ENCODE measurements at places on chromosomes 4 and X.
A peak's percentile ranks its signal among the peaks of the same experiment; 100 is the strongest.

GRCh38 chr4:6426571-6427438 lies 45.6 kb downstream of the PPP2R2C start:
- DNase-seq = no peak

DNA sequence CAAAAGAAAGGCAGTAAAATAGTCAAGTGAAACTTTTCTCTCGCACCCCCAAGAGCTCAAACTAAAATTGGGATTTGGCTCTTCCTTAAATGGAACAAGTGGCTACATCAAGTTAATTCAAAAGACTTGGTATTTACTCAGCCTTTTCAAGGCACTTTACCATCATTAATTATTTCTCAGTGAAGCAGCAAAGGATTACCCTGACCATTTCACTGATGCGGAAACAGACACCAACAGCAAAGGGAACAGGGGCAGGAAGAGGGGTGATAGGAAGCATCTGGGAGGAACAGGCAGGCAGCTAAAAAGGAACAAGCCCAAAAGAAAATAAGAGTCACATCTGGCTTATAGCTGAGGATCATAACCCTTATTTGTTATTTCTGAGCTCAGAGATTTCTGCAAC lies 2.7 kb downstream of the SCML2 start:
- DNase-seq = no peak

DNA sequence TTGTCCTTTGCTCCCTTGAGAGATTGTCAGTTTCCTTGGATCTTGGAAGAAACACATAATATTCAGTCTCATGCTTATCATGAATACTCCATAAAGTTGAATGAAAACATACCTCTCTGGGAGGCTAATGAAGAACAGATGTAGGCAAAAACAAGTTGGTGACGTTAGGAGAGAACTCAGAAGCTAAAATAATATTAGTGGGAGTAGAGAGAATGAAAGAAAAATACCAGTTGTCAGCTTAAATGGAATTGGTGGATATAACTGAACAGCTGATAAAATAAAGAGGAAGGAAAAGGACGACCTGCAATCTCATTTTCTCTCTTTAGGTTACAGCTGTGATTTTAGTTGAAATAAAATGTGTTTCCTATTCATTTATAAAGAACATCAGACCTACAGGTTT lies 124.8 kb downstream of the SNCA start:
- DNase-seq = no peak

DNA sequence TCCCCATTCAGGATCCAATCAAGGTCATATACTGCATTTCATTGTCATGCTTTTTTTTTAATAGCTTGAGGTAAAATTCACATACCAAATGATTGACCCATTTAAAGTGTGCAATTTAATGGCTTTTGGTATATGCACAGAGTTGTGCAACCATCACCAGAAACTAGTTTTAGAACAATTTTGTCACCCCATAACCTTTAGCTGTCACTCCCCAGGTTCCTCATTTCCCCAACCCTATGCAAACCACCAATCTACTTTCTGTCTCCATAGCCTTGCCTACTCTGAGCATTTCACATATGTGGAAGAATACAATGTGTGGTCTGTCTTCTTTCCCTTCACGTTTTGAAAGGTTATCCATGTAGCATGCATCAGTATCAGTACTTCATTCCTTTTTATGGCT lies 1.4 kb upstream of the SMAD1 start:
- DNase-seq = peak; percentile 77

GRCh38 chr4:140867356-140867755 lies 111.2 kb upstream of the TBC1D9 start:
- no peak for DNase-seq

GRCh38 chr4:152559641-152560040 lies 23.7 kb upstream of the FBXW7 start:
- DNase-seq = no peak

DNA sequence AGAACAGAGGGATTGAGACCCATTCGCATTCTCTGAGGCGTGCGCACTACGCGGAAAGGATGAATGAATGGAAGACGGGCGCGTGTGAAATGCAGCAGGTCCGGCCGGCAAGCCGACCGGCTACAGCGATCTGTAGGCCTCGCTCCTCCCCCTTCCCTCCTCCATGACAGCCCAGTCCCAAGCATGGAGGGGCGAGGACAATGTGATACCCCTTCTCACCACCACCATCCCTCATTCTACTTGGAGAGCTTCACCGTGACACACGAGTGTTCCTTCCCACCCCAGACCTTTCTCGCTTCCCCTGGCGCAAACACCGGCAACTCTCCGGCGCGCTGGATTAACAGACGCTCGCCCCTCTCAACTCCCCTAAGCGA lies 815 bp downstream of the EIF4E start:
- DNase-seq = peak; percentile 81

DNA sequence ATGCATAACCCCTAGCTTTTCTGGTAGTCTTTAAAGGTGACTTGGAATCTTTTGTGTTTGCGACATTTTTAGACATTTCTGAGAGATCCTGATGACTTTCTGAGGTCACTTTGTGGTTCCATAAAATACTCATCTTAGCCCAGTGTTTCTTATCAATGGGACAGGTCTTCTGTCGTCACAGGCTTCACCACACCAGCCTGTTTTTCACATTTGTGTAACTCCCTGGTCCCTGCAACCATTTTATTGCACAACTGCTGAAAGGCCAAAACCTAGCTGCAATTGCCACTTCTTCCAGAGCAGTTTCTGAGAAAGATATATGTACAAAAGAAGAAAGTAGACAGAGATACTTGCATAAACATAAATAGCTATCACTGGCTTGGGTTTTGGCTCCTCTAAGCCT lies 120.9 kb downstream of the IL15 start:
- DNase-seq = no peak

DNA sequence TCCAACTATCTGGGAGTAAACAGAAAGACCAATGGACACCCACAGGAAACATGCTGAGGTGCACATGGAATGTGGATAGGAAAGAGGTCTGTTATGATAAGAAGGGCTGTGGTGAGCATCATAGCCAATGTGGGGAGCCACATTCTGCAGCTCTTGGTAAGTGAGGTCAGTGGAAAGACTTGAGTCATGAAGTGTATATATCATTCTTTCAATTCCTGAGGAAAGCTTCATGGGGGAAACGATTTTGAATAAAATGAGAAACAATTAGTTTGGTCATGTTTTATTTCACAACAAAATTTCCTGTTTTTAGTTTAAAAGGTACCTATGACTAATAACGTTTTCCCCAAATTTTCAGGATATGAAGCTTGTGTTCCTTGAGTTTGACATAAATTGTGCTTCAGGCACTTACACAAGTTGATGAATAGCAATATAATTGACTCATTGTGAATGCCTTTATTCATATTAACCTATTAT lies 41.4 kb upstream of the RASSF6 start:
- peak; percentile 79 for DNase-seq

- DNase-seq = no peak
Observed at GRCh38 chrX:151448509-151448908, 51.5 kb downstream of the VMA21 start.

- DNase-seq = no peak
Observed at GRCh38 chr4:3248811-3249661, at the start of gene MSANTD1. MSANTD1 (plus strand) TSS chr4:3249159; CDS start chr4:3249223, 64 bp downstream.

DNA sequence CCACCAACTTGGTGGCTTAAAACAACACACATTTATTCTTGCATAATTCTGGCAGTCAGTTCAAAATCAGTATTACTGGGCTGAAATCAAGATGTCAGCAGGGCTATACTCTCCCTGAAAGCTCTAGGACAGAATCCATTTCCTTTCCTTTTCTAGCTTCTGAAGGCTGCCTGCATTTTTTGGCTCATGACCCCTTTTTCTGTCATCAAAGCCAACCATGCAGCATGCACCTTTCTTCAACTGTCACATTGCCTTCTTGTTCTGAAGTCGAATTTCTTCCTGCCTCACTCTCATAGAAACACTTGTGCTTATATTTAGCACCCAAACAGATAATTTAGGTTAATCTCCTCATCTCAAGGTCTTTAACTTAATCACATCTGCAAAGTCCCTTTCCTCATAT lies 79.8 kb upstream of the PPP1R2C start:
- DNase-seq = no peak
